GF-D8 (cell line): ENCODE measurements at places on chromosomes 11 and 22.
A peak's percentile ranks its signal among the peaks of the same experiment; 100 is the strongest.

- DNase-seq = no peak
Measured at GRCh38 chr11:116906479-116906878, 69.1 kb upstream of the APOA1 start.

DNA sequence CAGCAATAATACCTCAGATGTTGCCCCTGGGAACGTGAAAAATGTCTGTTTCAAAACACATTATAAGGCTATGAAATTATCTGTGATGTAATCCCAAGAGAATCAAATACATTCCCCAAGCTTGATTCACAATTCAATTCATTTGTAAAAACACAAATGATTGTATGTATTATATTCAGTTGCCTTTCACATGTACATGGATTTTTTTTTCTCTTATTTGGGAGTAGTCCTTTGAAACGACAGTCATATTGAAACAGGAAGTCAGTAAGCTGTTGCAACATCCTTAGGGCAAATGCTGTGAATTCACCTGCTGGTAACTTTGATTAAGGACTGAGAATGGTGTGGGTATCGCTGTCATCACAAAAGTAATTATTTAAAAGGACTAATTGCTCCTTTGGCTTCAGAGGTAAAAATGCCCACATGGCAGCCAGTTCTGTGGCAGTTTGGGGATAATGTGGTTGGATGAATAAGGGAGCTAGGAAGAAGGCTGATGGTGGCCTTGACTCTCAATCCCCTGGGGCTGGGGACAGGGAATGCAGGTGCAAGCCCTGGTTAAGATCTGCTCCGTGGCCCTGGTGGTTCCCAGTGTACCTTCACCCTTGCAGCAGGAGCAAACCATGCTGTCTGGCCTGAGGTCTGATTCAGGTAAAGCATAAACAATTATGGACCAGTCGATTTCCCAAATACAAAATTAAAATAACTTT lies 13.2 kb downstream of the EHF start:
- peak; percentile 1 for DNase-seq

DNA sequence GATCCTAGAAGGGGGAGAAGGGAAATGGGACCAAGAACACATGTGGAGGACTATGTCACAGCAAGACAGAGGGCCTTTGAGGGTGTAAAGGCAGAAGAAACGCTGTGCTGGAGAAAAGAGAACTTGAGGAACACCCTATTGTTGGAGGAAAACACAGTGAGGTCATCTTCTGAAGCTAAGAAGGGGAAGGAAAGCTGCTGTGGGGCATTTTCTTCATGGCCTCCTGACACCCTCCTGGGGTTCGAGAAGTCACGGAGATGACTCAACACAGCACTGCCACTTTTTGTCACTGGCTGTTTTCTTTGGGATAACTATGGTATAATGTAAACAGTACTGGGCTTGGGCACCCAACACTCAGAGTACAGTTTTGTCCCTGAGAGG lies 492.6 kb upstream of the CADM1 start:
- DNase-seq = no peak

DNA sequence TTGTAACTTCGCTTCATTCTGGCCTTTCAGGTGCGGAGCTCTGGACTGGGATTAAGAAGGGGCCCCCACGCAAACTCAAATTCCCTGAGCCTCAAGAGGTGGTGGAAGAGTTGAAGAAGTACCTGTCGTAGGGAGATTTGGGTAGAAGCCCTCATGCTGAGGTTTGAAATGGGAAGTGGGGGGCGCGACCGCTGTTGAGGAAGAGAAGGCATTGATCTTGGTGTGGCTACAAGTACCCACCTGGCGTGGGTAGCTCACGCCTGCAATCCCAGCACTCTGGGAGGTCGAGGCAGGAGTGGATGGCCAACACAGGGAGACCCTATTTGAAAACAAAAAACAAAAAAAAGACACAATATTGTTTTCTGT lies 779 bp downstream of the SELENOH start:
- DNase-seq = peak; percentile 13
